H1 (cell line): ENCODE measurements at places on chromosomes 1 and 21. TPM values are rescaled to one million over a fixed set of nuclear protein-coding genes. Genes with fewer than 3 reads are reported as not detected.

LORICRIN gene
- total RNA-seq: not detected in 2 replicates

CD1E gene
- total RNA-seq: not detected in 2 replicates

XPR1 gene
- total RNA-seq: 41.5 and 43.9 TPM in 2 replicates

CCDC17 gene
- total RNA-seq: 1.9 and 2.0 TPM in 2 replicates

GRCh38 chr1:152182431-152182830, 23.4 kb upstream of the RPTN start:
- no peak overlapping the region for H3K27ac ChIP-seq
- H3K36me3 ChIP-seq: no peaks in the 10 kb centered on the region
- H3K27me3 ChIP-seq: no peaks in the 10 kb centered on the region

DNA sequence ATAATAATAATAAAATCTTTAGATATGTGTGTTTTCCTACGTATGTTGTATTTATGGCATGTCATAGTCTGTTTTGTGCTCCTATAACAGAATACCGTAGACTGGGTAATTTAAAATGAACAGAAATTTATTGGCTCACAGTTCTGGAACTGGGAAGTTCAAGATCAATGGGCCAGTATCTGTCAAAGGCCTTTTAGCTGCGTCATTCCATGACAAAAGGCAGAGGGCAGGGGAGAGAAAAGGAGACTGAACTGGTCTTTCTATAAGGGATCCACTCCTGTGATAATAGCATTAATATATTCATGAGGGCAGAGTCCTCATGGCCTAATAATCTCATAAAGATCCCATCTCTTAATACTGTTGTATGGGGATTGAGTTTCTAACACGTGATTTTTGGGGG, 7.1 kb upstream of the SFT2D2 start:
- no peaks in the 10 kb centered on the region for H3K27me3 ChIP-seq
- DNase-seq: no peak
- no peak overlapping the region for H3K27ac ChIP-seq
- peaks cover 5% of the 10 kb centered on the region; the same call in 1 of the 2 replicates for H3K4me1 ChIP-seq
- no peaks in the 10 kb centered on the region for H3K36me3 ChIP-seq

GRCh38 chr1:151047925-151048644, 534 bp downstream of the C1orf56 start:
- H3K36me3 ChIP-seq: peaks cover 13% of the 10 kb centered on the region; the same call in 1 of the 2 replicates
- no peaks in the 10 kb centered on the region for H3K4me1 ChIP-seq
- peak overlapping the region; percentile 60 for H3K27ac ChIP-seq
- DNase-seq: peak; percentile 85
- H3K4me3 ChIP-seq: peak overlapping the region; percentile 91

DNA sequence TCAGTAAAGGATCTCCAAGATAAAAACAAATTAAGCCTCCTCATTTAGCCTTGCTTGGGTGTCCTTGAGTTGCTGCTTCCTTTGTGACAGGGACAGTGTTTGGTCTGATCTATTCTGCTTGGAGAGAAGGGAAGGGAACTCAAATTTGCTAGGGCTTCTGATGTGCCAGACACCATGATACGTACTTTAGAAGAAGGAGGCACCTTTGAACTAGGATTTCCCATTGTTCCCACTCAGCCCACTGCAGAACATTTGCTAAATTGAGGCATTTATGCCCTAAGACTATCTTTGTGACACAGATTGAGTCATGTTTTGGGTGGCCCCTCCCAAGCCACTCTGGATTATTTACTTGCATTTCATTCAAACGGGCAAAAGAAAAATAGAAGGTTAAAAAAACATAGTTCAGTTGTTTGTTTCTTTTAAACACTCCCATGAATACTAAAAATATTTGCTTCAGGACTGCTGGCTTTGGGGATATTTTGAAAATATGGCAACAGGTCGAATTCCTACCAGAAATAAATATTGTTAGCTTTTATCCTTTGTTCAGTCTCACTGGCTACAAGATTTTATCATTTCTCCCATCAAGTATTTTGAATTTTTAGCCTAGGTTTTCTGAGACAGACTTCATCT, 81.9 kb upstream of the WLS start:
- H3K36me3 ChIP-seq: no peaks in the 10 kb centered on the region
- no peak for DNase-seq
- no peaks in the 10 kb centered on the region; the same call in 1 of the 2 replicates for H3K27me3 ChIP-seq

DNA sequence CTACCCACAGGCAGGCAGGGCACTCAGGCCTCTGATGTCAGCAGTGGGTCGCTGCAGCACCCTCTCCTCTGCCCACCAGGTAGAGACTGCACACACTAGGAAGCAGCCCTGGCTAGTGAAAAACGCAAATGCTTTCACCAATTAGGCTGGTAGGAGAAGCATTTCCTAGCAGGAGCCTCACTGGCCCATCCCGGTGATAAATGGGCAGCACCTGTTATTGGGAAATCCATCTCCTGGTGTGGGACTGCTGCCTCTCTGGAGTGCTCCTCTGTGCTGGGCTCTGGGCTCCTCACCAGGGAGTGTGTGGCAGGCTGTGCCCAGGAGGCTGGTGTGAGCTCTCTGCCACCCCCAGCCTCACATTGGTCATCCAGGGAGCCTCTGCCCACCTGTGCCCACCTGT, 28.6 kb downstream of the LRP8 start:
- no peak overlapping the region for H3K27ac ChIP-seq
- no peak for DNase-seq
- no peak overlapping the region for H3K4me3 ChIP-seq
- H3K27me3 ChIP-seq: no peaks in the 10 kb centered on the region
- peaks cover 7% of the 10 kb centered on the region; the same call in 1 of the 2 replicates for H3K4me1 ChIP-seq
- no peaks in the 10 kb centered on the region for H3K36me3 ChIP-seq

- H3K36me3 ChIP-seq: no peaks in the 10 kb centered on the region
- H3K27ac ChIP-seq: no peak overlapping the region
- no peak overlapping the region for H3K4me3 ChIP-seq
- DNase-seq: no peak
These were observed 390.7 kb downstream of the BRINP2 start for GRCh38 chr1:177561436-177561835.

- H3K4me3 ChIP-seq: no peak overlapping the region
- H3K4me1 ChIP-seq: no peaks in the 10 kb centered on the region
- H3K27ac ChIP-seq: no peak overlapping the region
- no peaks in the 10 kb centered on the region; the same call in 1 of the 2 replicates for H3K27me3 ChIP-seq
These were observed 113.9 kb downstream of the TOMM20 start for GRCh38 chr1:235014756-235015155.

DNA sequence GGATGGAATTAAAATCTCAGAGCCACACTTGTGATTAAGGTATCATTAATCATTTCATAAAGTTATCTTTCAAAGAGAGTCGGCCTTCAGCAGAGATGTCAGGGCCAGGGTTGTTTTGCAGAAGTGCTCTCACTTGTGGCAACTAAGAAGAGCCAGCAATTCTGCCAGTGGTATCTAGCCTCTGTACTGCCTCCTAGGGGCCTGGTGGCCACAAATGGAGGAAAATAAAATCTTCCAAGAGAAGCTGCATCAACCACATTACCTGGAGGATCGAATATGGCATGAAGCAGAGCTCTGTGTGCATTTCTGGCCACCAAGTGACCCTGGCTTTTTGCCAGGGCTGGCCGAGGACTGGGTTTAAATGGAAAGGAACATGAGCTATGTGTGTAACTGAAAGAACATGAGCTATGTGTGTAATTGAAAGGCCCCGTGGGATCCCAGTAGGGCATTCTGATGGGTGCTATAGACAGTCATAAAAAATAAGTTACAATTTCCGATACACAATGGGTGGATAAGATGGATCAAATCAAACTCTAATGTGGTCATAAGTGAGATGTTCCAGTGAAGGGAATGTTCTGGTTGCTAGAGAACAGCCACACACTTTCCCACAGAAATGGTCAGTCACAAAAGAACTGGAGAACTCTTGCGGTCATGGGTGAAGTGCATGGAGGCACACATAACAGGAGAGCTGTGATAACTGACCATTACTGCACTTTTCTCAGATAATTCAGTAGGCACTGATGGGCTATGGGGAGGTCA, 335.8 kb downstream of the CAMTA1 start:
- no peaks in the 10 kb centered on the region for H3K27me3 ChIP-seq
- no peaks in the 10 kb centered on the region for H3K36me3 ChIP-seq

DNA sequence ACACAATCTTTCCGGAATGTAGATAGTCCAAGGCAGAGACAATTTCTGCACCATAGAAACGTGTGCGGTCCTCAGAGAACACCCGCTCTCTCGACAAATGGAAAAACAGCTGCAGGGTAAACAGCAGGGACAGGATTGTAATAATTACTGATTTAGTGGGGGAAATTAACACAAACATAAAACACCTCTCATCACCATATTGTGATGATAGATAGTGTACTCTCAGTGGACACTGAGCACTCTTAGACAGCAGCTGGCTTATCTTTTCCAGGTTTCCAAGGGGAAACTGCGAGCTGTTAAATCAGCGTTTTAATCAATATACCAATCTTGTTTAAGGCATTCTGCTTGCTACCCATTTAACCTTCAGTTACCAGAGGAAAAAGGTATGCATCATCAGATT, 277.1 kb downstream of the AKT3 start:
- no peaks in the 10 kb centered on the region for H3K27me3 ChIP-seq
- H3K27ac ChIP-seq: no peak overlapping the region
- no peak overlapping the region for H3K4me3 ChIP-seq
- H3K4me1 ChIP-seq: no peaks in the 10 kb centered on the region

GRCh38 chr1:46442317-46443161, 47.1 kb upstream of the DMBX1 start:
- no peaks in the 10 kb centered on the region for H3K36me3 ChIP-seq
- peak; percentile 100 for DNase-seq
- peaks cover 12% of the 10 kb centered on the region for H3K27me3 ChIP-seq
